ENCODE measurements at places on chromosomes 13 and 19.

DNA sequence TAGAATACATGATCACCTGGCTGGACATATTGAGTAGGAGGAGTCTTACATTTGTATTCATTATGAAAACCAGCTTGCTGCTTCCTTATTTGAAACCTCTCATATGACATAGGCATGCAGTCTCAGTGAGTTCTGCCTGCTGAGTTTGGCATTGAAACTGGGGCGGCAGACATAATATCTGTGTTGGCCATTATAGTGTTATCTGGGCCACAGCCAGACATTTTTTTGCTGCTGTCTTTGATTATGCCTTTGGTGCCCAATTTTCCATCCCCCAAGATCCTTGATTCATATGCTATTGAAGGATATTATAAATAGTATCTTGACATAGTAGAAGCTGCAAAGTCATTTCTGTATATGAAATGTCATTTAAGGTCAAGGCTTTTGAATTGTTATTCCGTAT is 15.8 kb downstream of the FREM2 start:
- DNase-seq = no peak

DNA sequence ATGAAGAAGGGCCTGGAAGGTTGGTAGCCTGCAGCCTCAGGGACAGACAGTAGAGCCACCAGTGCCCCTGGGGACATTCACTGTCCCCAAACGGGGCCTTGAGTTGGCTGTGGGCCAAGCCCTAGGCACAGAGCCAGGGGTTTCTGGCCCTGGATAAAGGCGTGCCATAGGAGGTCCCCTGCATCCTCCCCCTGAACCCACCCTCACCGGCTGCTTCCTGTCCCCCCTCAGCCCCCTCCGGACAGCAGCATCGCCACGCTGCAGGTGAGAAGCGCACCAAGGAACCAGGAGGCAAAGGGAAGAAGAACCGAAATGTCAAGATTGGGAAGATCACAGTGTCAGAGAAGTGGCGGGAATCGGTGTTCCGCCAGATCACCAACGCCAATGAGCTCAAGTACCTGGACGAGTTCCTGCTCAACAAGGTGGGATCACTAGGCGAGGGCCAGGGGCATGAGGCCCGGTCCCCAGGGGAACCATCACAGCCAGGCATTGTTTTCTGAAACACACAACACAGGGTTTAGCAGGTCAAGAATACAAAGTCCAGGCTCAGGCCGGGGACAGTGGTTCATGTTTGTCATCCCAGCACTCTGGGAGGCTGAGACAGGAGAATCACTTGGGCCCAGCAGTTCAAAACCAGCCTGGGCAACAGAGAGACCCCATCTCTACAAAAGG is 14.6 kb upstream of the USE1 start:
- no peak for DNase-seq

DNA sequence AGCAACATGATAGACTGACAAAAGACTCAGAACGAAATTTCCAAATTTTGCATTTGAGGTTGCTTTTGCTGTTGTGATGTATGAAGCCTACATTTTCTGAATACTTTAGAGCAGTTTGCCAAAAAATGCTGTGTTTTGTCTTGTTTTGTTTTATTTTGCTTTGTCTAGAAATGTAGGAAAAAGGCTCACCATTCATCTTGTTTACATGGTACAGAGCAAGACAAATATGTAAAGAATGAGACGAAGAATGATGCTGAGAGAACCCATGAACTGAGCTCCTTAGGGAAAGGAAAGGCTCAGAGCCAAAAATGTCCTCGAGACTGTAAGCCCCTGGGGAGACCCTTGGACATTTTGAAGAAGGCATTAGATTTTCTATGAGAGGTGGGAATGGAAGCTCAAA is 6.8 kb upstream of the SPART start:
- DNase-seq = no peak

DNA sequence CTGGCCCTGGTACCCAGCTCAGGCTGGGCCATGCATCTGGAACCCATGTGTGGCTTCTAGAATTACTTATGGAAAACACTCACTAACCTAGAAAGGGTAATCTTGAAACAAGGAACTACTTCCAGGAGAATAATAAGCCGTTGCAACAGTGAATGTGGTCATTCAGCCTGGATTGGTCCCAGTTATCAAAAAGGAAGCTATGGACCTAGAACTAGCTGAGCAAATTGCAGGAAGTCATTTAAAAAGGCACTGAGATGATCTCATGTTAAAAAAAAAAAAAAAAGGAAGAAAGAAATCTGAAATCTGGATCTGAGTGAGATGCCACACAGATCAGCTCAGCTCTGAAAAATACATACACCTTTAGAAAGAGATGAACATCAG is 59.6 kb downstream of the DCT start:
- DNase-seq = no peak

DNA sequence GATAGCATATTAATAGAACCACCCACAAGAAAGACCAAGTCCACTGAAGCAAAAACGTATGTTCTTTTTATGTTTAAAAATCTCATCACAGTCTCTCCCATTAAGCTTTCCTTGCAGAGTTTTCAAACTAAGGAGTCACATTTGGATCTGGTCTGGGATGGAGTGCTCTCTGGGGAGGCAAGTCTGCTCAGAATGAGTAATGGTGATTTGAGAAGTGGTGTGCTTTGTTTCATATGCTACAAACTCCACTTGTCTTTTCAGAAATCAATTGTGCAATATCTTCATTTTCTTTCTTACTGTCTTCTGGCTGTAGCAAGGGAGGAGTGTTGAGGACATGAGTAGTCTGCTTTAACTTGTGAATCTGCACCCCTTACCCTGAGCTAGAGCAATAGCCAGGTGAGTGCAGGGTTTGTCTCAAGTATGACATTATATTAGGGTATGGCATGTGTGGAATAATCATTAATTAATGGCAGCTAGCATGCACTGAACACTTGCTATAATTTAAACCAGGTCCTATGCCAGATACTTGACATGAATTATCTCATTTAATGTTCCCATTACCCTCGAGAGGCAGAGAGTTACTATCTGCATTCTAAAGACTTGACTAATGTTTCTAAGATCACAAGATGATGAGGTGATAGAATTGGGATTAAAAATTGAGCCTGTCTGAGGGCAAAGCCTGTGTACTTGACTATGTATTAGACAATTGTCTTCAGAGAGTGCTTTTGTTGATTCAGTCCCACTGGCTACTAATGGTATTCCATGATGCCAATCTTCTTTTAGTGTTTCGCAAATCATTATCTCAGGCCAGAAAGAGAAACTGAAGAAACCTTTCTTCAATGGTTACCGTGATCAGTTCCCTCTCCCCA is 171.8 kb downstream of the GPC6 start:
- DNase-seq = no peak

DNA sequence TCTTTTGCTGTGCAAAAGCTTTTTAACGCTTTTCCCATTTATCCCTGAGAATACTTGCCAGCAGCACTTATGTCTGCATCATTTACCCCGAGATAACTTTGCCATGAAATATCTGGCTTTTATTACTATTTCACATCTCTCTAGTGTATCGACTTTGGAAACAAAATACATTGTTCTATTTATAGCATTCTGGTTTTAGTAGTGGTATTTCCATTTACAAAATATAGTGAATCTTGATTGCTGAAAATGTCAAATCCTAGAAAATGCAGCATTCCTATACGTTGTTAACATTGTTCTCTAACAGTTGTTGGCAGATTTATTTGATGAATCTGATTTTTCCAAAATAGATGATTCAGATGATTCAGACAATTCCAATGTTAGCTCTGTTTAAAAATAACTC is 189.3 kb upstream of the SPRY2 start:
- no peak for DNase-seq

- DNase-seq = no peak
Measured at GRCh38 chr13:70967564-70967963, 859.3 kb upstream of the KLHL1 start.

DNA sequence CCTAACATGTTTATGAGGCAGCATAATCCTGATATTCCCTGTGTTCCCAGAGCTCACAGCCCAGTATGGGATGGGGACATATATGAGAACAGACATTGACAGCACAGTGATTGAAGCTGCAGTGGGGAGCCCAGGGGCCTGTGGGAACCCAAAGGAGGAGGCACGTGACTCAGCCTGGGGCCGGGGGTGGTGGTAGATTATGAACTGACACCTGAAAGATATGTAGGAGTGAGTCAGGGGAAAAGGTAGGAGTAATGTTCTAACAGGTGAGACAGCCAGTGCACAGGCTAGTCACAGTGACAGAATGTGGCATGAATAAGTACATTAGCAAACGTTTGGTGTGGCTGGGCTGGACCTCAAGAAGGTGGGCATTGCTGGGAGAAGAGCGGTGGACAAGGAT is 29.0 kb downstream of the CKM start:
- DNase-seq = no peak

DNA sequence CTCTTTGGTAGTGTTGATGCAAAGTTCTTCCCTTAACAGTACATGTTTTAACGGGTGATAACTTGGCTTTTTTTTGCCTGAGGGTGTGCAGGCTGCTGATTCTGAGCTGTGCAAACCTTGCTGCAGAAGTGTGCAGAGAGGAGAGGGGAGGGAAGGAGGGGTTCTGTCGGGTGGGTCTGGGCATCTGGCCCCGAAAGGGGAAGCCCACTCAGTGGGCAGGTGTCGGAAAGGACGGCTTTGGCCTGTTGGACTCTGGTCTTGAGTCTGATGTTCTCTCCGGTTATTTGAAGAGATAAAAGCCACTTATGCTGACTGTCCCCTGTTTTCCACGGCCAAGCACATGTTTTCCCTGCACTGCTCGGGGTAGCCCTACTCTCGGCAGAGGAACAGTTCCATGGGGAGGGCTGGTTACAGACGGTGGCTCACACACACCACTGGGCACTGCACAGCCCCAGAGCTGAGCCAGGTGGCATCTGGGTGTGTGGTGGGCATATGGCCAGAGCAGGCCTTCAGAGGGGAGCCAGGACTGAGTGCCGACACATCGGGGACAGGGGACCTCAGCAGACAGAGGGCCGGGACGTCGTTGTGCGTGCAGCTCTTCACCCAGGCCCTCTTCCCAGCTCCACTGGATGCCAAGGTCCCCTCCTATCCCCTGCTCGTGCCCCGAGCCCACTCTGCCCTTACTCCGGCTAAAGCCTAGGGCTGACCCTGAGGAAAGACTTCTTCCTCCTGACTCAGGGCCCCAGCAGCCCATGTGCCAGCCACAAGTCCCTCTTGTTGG is 93.2 kb downstream of the TEX29 start:
- no peak for DNase-seq

- DNase-seq = no peak
Measured at GRCh38 chr19:11658970-11659369, 61.7 kb downstream of the ZNF627 start.

GRCh38 chr19:46928951-46929350 is 68.2 kb downstream of the ARHGAP35 start:
- no peak for DNase-seq

- no peak for DNase-seq
Measured at GRCh38 chr13:80451641-80452040, 110.7 kb upstream of the SPRY2 start.

GRCh38 chr13:40346592-40346991 is 319.8 kb downstream of the FOXO1 start:
- no peak for DNase-seq

DNA sequence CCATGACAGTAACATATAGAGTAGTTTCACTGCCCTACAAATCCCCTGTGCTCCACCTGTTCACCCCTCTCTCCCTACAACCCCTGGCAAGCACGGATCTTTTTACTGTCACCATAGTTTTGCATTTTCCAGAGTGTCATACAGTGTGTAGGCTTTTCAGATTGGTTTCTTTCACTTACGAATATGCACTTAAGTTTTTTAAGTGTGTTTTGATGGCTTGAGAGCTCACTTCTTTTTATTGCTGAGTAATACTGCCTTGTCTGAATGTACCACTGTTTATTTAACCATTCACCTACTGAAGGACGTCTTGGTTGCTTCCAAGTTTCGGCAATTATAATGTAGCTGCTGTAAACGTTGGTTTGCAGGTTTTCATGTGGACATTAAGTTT is 175.1 kb downstream of the ITGBL1 start:
- no peak for DNase-seq

DNA sequence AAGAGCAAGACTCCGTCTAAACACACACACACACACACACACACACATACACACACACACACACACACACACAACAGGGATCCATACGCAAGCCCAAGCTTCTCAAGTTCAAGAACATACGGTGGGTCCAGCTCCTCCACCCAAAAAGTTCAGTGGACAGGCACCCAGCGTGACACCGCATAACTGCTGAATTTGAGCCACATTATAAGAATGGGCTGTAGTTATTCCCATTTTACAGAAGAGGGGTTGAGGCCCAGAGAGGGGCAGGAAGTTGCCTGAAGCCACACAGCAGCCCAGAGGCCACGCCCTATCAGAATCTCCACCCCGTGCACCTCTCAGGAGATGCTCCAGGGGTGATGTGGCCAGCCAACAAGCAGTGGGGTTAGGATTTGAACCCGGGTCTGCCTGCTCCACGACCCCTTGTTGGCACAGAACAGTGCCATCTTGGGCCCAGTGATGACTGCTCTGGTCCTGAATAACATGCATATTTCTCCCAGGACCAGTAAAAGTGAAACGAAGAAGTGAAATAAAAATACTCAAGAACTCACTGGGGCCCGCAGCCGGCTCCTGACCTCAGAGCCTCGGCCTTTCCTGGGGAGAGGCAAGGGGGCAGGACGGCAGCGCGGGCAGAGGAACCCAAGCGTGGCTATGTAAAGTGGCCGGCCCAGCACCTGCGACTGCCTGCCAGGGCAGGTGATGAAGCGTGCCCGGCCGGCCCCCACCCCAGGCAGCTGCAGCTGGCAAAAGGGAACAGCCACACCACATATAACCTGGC is 61.9 kb downstream of the AP1M1 start:
- no peak for DNase-seq

- no peak for DNase-seq
Measured at GRCh38 chr13:34376483-34376882, 558.5 kb downstream of the RFC3 start.

- DNase-seq = no peak
Measured at GRCh38 chr13:101829484-101829883, 377.0 kb downstream of the ITGBL1 start.

DNA sequence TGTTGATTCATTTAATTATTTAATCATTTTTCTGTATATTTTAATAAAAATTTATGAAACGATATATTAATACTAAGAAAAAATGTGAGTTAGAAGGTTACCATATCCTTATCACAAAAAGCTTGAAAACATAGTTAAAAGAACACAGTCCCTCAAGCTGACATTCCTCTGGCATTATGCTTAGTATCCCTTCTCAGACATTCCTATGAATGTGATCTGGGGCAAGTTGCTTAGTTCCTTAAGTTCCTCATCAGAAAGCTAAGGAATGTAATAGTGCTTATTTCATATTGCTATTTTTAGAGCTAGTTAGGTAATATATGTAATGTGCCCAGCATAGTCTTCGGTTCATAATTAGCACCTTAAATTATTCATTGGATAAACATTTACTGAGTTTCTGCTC is 122.8 kb downstream of the MTUS2 start:
- no peak for DNase-seq
